ENCODE measurements at places on chromosomes 1 and 21. TPM values are rescaled to one million over a fixed set of nuclear protein-coding genes. Genes with fewer than 3 reads are reported as not detected.

Gene FAM72B
- total RNA-seq = 1.7 TPM

Gene MAP3K21
- total RNA-seq = 4.1 TPM

Gene HNRNPU
- total RNA-seq = 459 TPM

Gene FAM3B
- not detected for total RNA-seq

DNA sequence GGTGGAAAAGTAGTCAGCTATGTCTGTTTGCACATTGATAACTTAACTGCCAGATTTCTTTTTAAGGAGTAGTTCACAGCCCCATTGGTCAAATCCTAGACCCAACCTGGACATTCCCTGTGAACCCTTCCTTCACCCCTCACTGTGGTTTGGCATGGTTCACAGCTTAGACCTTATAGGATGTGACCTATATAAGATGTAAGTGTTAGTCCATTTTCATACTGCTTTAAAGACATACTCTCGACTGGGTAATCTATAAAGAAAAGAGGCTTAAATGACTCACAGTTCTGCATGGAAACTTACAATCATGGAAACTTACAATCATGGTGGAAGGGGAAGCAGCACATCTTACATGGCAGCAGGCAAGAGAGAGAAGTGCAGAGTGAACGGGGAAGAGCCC lies 1066.2 kb downstream of the TTLL7 start:
- DNase-seq = no peak

DNA sequence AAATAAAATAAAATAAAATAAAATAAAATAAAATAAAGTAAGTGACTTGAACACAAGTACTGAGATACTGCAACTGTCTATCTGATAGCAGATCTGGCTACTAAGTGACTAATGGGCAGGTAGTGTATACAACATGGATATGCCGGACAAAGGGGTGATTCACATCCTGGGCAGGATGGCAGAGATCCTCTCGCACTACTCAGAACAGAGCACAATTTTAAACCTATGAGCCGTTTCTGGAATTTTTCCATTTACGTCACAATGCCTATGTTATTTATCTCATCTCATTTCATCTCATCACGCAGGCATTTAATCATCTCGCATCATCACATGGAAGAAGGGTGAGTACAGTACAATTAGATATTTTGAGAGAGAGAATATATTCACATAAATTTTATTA lies 233.3 kb upstream of the COA6 start:
- no peak for DNase-seq

DNA sequence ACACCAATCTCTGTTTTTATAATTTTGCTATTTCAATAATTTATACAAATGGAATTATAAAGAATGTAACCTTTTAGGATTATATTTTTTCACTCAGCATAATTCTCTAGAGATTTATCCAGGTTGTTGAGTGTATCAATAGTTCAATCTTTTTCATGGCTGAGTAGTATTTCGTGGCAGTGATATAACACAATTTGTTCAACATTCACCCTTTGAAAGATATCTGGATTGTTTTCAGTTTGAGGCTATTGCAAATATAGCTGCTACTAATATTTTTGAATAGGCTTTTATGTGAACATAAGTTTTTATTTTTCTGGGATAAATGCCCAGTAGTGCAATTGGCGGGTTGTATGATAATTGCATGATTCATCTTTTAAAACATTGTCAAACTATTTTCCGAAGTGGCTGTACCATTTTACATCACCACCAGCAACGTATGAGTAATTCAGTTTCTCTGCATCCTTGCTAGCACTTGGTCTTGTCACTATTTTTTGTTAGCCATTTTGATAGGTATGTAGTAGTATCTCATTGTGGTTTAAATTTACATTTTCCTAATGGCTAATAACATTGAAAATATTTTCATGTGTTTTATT lies 55.6 kb upstream of the ABCD3 start:
- no peak for DNase-seq

DNA sequence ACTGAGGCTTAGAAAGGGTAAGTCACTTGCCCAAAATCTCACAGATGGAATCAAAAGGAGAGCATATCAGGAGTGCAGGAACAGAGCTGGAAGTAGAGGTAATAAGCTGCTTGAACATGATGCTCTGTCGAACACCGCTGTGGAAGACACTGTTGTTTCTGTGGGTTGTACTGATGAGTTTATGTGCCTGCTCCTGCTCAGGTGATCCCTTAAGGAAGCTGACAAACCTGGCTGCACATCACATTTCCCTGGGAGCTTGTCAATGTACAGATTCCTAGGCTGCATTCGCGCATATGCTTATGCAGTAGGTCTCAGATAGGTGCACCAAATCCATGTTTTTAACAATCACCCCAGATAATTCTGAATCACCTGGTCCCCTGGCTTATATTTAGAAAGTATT lies 79.7 kb downstream of the ZNF326 start:
- no peak for DNase-seq

DNA sequence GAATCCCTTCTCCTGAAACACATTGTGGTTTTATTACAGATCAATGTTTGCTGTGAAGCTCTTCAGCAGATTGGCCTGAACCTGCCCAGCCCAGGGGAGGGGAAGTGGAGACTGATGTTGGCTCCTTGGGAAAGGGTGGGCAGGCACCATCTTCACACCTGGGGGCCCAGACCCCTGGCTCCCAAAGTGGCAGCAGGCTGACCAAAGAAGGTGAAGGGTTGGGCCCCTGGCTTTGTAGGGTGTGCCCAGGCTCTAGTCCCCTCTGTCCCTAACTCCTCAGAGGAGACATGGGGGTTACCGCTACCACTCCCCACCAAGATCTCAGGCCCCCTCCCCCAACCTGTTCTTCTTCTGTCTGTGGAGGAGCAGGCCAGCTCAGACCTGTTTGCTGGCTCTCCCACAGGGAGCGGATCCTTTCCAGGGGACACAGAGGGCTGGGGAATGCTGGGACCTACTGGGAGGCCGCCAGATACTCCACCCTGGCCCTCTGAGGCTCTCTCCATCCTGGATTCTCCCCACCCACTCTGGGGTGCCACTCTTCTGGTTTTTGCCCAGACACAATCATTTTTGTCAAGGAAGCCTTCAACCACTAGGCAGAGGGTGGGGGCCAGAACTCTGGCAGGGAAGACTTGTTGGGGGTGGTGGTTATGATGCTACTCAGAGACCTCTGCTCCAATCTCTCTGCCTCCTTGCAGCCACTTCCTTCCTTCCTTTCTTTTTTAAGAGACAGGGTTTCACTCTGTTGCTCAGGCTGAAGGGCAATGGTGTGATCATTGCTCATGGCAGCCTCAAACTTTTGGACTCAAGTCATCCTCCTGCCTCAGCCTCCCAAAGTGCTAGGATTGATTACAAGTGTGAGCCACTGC lies 5.0 kb upstream of the EFNA3 start:
- no peak for DNase-seq

- DNase-seq = no peak
Measured at GRCh38 chr1:192140382-192140781, 17.9 kb upstream of the RGS18 start.

GRCh38 chr1:176501599-176501998 lies 38.6 kb downstream of the PAPPA2 start:
- no peak for DNase-seq

DNA sequence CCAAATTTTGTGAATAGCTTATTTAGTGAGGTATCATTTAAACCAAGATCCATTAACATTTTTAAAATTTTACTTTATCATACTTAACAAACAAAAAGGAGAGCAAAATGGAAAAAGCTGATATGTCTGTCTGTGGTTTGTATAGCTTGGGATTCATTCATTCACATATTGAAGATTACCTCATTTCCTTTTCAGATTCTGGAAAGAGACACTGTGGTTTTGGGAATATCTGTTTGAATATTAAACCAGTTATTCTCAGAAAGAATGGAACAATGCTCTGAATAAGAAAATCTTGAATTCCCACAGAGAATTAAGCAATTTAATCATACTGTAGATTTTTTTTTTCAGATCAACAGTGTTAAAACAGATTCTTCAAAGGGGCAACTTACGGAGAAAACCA lies 93.8 kb upstream of the PRDX6 start:
- DNase-seq = no peak

DNA sequence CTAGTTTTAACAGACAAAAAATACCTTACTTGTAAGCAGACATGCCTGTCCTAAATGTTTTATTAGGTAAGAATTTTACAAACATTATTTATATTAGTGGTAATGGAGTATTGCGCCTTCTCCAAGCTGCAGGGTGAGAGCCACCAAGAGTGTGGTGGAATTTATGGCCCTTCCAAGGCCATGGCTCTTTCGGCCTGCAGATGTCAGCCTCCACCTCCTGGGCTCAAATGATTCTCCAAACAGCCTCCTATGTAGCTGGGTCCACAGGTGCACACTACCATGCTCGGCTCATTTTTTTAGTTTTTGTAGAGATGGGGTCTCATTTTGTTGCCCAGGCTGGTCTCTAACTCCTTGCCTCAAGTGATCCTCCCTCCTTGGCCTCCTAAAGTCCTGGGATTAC lies 56.3 kb downstream of the ITGB3BP start:
- DNase-seq = no peak

- no peak for DNase-seq
Measured at GRCh38 chr1:190124068-190124467, 353.6 kb downstream of the BRINP3 start.

GRCh38 chr1:208540724-208541123 lies 296.5 kb upstream of the PLXNA2 start:
- DNase-seq = no peak

DNA sequence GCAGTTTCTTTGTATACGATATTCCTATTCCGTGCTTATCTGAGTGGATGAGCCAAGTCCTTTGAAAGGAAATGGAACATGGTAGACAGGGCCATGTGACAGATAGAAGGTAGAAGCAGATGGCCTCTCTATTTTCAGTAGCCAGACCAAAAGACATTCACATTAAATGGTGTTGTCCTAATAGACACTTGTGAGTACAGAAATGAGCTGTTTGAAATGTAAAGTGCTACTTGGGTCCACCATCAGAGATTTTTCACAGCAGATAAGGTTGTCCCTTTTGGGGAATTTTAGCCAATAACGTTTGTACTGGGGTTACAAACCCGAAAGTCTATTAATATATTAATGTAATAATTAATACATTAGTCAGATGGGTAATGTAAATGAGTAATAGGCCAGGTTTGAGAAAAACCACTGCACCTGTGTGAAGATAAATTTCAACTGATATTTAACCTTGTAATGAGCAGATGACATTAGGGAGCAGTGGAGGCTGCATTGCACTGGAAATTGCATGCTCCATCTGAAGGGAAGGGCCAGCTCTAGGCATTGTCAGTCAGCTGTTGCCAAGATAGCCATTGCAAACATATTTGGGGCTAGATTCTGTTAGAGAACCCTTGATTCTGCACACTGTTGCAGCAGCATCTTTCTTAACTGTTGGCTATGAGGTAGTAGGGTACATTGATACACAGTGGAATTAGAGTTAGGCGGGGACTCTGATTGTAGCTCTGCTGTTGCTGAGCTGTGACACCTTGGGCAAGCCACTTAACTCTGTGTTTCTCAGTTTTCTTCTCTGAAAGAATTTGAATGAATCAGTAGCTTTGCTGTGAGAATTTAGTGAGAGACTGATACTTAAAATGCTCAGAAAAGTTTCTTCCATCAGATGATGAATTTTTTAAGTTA lies 43.8 kb downstream of the FGGY start:
- DNase-seq = no peak

GRCh38 chr1:93095804-93096585 lies 16.9 kb downstream of the MTF2 start:
- DNase-seq = no peak

- DNase-seq = no peak
Measured at GRCh38 chr1:203130358-203130985, 2.9 kb downstream of the ADORA1 start.

DNA sequence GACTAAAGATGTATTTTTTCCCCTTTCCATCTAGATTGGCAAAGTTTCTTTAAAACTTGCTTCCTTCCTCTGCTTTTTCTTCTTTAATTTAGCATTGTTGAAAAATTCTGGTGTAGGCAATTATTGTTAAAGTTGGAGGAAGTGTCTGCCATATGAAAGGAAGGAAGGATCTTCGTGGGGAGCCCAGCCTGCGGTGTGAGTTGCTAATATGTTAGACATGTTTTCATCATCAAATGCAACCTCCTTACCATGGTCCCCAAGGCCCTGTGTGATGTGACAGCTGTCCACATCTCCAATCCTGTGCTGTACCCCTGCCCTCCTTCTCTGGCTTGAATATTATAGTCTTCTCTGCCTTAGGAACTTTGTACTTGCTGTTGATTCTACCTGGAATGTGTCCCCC lies 81.0 kb upstream of the ZBTB18 start:
- DNase-seq = no peak

- no peak for DNase-seq
Measured at GRCh38 chr1:110727246-110727645, 52.5 kb upstream of the KCNA3 start.

- no peak for DNase-seq
Measured at GRCh38 chr1:41780322-41780721, 138.4 kb downstream of the HIVEP3 start.

DNA sequence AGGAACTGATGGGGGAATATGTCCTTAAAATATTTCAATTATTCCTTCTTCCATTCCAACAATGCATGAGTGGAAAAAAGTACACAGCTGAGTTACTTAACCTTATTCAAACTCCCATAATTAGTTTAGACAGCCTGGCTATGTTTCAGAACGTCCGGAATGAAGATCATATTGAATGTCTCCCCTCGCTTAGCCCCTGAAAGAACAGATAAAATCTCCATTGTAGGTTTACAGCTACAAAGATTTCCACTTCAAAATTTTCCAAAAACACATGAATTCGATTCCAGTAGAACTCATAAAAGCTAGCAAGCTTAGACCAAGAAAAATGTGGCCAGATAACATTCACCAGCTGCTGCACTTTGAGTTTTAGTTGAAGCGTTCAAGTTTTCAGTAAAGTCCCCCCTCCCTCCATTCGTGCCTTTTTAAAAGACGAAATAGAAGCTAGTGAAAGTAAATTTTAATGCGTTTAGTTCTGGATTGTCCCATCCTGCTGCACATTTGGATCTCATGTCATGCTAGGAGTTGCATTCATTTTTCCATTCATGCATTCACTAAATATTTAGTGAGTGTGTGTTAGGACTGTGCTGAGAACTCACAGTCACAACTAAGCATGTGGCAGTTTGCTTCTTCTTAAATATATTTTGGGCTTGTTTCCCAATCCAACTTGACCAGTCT lies 29.4 kb upstream of the SSX2IP start:
- no peak for DNase-seq

DNA sequence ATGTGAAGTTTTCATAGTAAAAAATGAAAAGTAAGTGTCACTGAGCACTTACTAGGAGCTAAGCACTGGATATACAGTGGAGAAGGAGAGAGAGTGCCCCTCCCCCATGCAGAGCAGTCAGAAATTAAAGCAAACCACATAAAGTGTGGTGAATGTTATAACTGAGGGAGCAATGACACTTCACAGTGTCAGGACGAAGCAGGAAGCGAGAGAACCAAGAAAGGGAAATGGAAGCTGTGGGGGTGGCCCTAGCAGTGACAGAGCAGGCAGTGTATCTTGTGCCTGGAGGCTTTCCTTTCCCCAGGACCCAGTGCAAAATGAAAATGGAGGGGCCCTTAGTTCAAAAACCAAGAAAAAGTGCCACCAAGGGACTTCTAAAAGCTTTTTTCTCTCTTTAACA lies 21.5 kb upstream of the RCAN3 start:
- DNase-seq = no peak

GRCh38 chr1:220119043-220119512 lies 25.1 kb downstream of the IARS2 start:
- DNase-seq = no peak

GRCh38 chr21:35475009-35475408 lies 425.9 kb upstream of the RUNX1 start:
- no peak for DNase-seq

GRCh38 chr1:59409549-59409948 lies 112.7 kb downstream of the FGGY start:
- DNase-seq = no peak

GRCh38 chr1:206435445-206435844 lies 34.8 kb upstream of the IKBKE start:
- no peak for DNase-seq

- DNase-seq = peak; percentile 79
Measured at GRCh38 chr1:5980314-5981008, 11.8 kb downstream of the NPHP4 start.

All from occipital lobe (tissue), 3 donors.